ENCODE measurements at places on chromosomes 5 and 9.

- no peak for DNase-seq
These were observed 15.1 kb downstream of the SLC28A3 start for GRCh38 chr9:84325347-84325973.

GRCh38 chr5:252546-252945 is 18.9 kb upstream of the PDCD6 start:
- DNase-seq, result no peak

DNA sequence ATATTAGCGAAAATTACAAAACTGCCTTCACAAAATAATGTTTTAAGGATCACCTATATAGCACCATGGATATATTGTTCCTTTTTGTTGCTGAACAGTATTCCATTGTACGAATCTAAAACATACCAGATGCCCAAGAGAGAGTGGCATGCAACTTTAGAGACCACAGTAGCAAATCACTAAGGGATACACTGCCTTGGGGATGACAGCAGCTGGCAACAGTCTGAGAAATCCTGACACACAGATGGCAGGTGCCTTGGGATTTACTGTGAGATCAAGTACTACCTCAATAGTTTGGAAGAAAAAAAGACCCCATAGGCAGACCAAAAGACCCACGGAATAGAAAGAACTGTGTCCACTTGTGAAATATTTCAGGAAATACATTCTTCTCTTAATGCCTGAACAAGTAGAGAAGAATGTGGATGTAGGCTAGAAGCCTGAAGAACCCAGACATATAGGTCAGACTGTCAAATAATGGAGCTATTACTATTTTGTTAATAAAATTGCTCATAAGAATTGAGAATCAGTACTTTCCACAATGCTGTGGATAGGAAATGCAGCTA is 53.4 kb downstream of the PLPP1 start:
- no peak for DNase-seq

- DNase-seq, result no peak
These were observed 215.0 kb downstream of the VPS13A start for GRCh38 chr9:77392328-77392727.

- DNase-seq, result no peak
These were observed 12.8 kb upstream of the SLC25A51 start for GRCh38 chr9:37916471-37917312.

GRCh38 chr9:130207241-130207992 is 35.2 kb downstream of the NCS1 start:
- DNase-seq, result no peak

DNA sequence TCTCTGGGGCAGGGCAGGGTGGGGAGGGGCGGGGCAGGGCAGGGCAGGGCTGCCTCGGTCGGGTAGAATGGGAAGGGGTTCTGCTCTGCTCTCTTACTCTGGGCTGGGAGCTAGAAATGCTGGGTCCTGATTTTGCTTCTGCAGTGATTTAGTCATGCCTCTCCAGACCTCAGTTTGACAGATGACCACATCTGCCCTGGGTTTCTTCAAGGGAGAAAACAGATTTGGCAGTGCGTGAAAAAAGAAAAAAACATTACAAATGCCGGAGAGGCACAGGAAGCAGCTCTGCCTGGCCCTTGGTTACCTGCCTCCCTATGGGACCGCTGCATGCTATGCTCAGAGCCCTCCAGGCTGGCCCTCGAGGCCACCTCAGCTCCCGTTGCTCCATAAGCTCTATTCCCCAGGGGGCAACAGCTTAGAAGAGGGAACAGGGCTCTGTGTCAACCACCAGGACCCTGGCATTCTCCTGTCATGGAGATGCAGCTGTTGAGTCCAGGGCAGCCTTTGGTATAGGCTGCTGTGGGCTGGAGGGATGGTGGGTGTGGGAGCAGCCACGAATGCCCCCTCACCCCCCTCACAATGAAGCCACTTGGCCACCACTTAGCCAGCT is 53.2 kb upstream of the UBTD2 start:
- DNase-seq, result no peak

GRCh38 chr9:109817846-109818472 is 38.0 kb downstream of the PALM2AKAP2 start:
- no peak for DNase-seq

GRCh38 chr5:81608976-81609375 is 141.9 kb downstream of the SSBP2 start:
- no peak for DNase-seq

DNA sequence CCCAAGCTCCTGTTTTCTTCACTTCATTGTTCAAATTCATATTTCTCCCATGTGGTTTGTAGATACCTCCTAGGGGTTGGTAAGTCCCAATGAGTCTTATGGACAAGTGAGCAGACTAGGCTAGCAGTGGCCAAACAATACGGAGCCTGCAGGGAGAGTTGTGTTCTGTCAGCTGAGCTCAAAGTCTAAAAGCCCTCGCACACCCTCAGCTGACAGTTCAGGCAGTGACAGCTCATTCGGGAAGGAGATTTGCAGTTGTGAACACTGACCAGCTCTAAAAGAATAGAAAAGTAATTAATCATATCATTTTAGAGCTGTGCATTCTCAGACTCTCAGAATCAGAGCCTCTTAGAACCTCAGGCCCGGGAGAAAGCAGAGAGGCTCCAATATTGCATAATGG is 95.1 kb downstream of the SH3TC2 start:
- no peak for DNase-seq

GRCh38 chr9:134633362-134634142 is 8.1 kb upstream of the COL5A1 start:
- no peak for DNase-seq

- no peak for DNase-seq
These were observed 115.9 kb downstream of the RGS3 start for GRCh38 chr9:113579283-113580040.

- DNase-seq, result no peak
These were observed 13.3 kb upstream of the STING1 start for GRCh38 chr5:139495638-139496435.

GRCh38 chr5:11048760-11049159 is 287.7 kb upstream of the DAP start:
- no peak for DNase-seq

DNA sequence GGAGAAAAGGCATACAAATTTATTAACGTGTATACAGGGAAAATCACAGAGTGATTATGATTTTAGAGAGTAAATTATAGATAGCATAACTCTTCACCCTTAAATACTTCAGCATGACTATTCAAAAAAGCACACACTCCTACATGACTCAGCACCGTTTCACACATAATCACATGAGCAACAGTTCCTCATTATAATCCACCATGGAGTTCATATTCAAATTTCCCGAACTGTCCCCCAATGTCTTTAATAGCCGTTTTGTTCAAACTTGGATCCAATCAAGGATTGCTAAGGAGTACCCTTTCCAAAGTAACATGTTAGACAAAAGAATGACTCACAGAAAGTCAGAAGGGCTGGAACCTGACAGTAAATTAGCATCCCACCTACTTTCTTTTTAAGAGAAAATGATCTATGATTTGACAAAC is 32.1 kb downstream of the RAPGEF1 start:
- DNase-seq, result no peak

DNA sequence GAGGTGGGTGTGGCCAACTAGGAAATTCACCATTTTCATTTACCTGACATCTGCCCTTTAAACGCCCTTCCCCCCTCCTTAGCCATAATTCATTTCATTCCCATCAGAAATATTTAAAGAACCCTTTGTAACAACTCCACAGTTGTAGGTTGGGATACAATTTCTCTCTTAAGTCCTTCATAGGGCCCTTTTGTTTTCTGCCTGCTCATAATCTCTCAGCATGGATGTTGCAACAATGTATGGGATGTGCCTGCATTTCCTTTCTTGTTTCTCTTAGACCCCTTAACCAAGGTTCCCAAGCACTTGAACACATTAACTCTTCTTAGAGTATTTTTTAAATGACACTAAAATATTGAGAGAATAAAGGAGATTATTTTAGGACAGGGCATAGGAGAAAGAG is 51.7 kb upstream of the MYO10 start:
- DNase-seq, result no peak

- no peak for DNase-seq
These were observed 131.8 kb upstream of the RGMB start for GRCh38 chr5:98641671-98642070.

DNA sequence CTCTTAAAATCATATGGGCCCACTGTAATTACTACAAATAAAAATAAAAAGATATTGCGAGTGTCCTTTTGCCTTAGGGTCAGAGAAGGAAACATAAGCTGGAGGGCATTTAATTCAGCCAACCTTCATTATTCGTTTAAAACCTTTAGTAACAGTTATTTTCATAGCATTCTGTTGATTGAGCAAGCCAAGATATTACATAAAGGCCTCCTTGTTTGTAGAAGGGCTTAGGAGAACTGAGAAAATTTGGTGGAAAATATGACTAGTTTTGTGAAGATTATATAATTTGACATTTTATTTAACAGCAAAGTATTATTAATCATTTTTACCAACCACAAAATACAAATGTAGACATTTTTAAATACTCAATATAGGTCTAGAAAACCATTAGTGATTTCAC is 62.2 kb downstream of the COX7C start:
- DNase-seq, result no peak

DNA sequence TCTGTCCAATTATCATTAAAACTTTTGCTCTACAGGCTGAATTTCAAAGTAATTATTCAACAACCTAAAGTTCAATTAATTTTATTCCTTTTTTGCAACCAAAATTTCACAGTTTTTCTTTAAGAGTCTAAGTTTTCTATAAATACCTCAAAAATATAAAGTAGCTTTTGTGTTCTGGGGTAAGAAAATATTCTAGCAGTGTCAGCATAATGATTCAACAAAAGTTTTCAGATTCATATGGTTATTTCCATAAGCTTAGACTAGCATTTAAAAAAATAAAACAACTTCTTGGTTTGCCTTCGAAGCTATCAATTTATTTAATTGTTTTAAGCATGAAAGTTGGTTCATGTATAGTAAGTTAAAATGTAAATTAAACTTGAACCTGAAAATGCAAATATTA is 1962.3 kb upstream of the CDH6 start:
- no peak for DNase-seq

GRCh38 chr9:104556830-104557634 is 11.9 kb upstream of the OR13C8 start:
- no peak for DNase-seq

DNA sequence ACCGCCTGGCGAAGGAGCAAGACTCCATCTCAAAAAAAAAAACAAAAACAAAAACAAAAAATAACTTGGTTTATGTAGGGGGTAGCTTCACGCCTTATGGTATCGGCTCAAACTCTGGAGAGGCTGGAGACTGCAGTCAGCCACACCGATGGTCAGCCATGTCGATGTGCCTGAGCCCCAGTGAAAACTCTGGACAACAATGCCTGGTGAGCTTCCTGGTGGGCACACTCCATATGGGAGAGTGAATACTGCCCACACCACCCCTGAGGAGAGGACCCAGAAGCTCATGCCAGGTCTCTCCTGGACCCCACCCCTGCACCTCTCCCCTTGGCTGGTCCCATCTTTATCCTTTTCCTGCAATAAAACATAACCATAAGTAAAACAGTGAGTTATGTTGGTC is 19.6 kb downstream of the IPPK start:
- peak; percentile 47 for DNase-seq

DNA sequence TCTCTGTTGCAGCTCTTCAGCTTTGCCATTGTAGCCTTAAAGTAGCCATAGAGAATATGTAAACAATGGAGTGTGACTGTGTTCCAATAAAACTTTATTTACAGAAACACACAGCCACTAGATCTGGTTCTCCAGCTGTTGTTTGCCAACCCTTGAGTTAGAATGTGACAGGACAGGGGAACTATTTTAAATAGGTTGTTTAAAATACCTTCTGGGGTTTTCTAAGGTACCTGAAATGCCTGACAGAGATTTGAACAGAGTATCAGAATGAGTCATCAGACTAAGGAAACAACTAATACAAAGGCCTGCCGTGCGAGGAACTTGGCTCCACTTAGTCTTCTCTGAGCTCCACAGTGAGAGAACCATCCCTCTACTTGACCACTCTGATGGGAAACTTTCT is 85.4 kb downstream of the HSD17B4 start:
- DNase-seq, result no peak

DNA sequence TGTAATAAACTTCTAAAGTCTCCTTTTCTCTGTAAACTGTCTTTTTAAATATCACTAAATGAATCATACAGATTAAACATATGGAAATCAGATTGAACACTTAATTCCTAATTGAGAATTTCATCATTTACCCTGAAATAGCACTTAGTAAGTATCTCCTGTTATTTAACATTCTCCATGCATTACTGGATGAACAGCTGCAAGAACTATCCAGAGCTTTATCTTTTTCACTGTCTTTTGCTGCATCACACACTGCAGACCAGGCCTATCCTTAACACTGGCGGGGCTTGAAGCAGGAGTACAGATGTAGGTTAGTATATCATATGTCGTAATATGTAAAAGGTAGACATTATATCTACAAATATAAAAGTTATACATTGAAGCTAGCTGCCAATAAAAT is 108.7 kb upstream of the EFNA5 start:
- DNase-seq, result no peak

DNA sequence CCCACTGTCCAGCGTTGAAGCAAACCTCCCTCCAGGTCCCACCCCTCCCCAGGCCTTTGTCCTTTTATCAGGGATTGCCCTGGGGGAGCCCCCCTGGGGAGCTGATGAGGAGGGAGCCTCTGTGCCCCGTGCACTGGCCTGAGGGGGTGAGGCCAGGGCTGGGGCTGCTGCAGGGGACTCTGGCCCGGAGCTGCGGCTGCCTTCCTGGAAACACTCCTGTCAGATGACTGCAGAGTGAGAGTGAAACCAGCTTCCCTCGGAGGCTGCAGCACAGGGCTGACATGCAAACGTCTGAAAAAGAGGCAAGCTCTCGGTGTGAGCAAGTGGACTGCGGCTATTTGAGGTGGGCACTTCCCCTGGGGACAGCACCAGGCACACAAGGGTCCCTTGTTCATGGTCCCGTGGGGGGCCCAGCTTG is 4.6 kb upstream of the TRAF2 start:
- DNase-seq, result no peak

- peak; percentile 95 for DNase-seq
These were observed 2.8 kb downstream of the PDLIM7 start for GRCh38 chr5:177494346-177495195.

- DNase-seq, result no peak
These were observed 43.2 kb downstream of the EXD3 start for GRCh38 chr9:137379761-137380161.

GRCh38 chr5:89087128-89087527 is 204.1 kb upstream of the MEF2C start:
- DNase-seq, result no peak
